Activated CD4-positive, alpha-beta T cell treated with anti-CD3 and anti-CD28 coated beads for 36 hours (primary cell): ENCODE measurements at places on chromosomes 5 and 9. TPM values are rescaled to one million over a fixed set of nuclear protein-coding genes. Genes with fewer than 3 reads are reported as not detected.

The OR1J2 gene
- not detected for total RNA-seq

The GLRA1 gene
- not detected for total RNA-seq

The SYK gene
- total RNA-seq = 0.11 TPM

The TARS1 gene
- total RNA-seq = 357 TPM

The FTMT gene
- not detected for total RNA-seq

The PRRT1B gene
- total RNA-seq = not detected

The TMEFF1 gene
- total RNA-seq = 0.27 TPM

The TRPM6 gene
- 0.07 TPM for total RNA-seq

The PCDHA13 gene
- total RNA-seq = not detected

The CSF1R gene
- 0.41 TPM for total RNA-seq

The IARS1 gene
- total RNA-seq = 286 TPM

The STPG3 gene
- total RNA-seq = not detected

The INSL4 gene
- not detected for total RNA-seq

The DMGDH gene
- 0.86 TPM for total RNA-seq

The IL7R gene
- 246 TPM for total RNA-seq

The UAP1L1 gene
- 14.4 TPM for total RNA-seq

The PCDHGC5 gene
- not detected for total RNA-seq

The PCDHGB6 gene
- total RNA-seq = not detected

The ACTBL2 gene
- total RNA-seq = not detected

The DOCK8 gene
- total RNA-seq = 125 TPM

The ADAMTSL2 gene
- 0.32 TPM for total RNA-seq

The MSX2 gene
- total RNA-seq = not detected

The NUTM2G gene
- not detected for total RNA-seq

The NUTM2F gene
- total RNA-seq = not detected

The FAM163B gene
- not detected for total RNA-seq

The PCDHB16 gene
- total RNA-seq = not detected

The TMEM252 gene
- total RNA-seq = not detected

The EGFL7 gene
- 1.4 TPM for total RNA-seq

The EGFLAM gene
- not detected for total RNA-seq

The OR13J1 gene
- not detected for total RNA-seq

The ADAMTS19 gene
- not detected for total RNA-seq

The CMYA5 gene
- 0.25 TPM for total RNA-seq

The FOXD4L5 gene
- total RNA-seq = not detected

The EIF4E1B gene
- total RNA-seq = not detected

The VDAC1 gene
- 482 TPM for total RNA-seq

The PRDM9 gene
- not detected for total RNA-seq

The SMU1 gene
- total RNA-seq = 23.2 TPM

The SUSD3 gene
- total RNA-seq = 51.4 TPM

The SH2D3C gene
- total RNA-seq = 30.3 TPM

The ZNF462 gene
- 0.27 TPM for total RNA-seq

The C5 gene
- 2.4 TPM for total RNA-seq

The LCN12 gene
- total RNA-seq = 1.5 TPM

The TXNDC8 gene
- not detected for total RNA-seq

The TMEM232 gene
- 1.2 TPM for total RNA-seq

The LRRC19 gene
- not detected for total RNA-seq

The ZNF608 gene
- total RNA-seq = not detected
